NB4 (cell line): ENCODE measurements at places on chromosomes 13 and 19.

DNA sequence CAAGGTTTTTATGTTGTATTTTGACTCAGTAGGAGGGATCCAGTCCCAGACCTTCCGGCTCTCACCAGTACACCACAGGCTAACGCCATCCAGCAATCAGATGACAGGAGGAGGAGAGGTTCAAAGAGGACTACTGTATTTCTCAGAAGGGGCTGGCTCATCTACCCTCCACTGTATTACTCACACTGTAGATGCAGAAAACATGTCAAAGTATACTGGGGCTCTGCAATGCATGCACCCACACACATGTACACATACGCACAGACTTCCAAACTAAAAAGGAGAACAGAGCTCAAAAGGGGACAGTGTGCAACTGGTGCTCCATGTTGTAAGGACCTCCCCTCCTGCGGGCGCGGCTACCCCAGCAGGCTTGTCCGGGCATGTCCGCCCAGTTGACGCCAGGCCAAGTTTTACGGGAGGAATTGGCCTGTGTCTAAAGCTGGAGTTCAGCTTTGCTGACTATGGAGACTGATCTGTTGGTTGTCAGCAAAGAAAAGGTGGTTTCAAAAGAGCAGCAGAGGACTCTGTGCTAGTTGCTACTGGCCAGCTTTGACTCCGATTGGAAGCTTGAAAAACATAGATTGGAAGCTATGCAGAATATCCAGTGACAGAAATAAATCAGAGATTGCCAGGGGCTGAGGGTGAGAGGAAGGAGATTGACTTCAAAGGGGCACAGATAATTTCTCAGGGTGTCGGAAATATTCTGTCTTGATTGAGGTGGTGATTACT, 314.2 kb downstream of the DLEU7 start:
- no peak for DNase-seq

DNA sequence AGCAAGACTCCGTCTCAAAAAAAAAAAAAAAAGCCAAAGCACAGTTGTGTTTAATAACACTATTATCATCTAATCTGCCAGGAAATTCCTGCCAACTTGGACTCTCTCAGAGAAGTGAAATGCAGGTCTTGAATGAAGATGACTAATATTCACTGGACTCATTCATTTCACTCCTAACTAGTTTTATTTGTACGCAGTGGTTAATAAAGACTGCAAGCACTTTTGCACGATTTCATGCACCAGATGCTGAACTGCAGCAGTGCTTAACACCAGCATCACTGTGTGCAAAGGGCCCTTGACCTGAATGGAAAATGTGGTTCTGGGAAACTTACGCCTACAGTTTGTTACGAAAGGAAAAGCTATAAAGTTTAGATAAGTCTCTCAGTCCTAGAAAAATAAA, 63.3 kb downstream of the DHRS12 start:
- no peak for DNase-seq

GRCh38 chr13:35964863-35965180, 166.4 kb downstream of the DCLK1 start:
- no peak for DNase-seq

DNA sequence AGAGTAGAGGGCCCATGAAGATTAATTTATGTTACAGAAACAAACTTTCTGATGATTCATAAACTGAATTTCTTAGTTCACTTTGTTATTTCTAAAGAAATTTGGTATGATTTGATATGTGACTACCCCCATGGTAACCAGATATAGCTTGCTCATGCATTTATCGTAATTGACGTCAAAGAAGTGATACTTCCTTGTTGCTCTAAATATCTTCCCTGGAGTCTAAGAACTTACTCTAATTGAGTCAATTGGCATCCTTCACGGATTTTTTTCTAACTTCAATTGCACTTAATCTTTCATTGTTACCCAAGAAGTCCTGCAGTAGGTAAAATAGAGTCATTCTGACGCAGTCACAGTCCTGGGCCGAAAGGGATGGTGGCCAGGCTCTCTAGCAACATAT, 240.9 kb downstream of the GPC5 start:
- no peak for DNase-seq
